ENCODE measurements at places on chromosomes 1 and 21.

- no peak for DNase-seq
These were observed 19.1 kb upstream of the AVPR1B start for GRCh38 chr1:206136241-206136640.

DNA sequence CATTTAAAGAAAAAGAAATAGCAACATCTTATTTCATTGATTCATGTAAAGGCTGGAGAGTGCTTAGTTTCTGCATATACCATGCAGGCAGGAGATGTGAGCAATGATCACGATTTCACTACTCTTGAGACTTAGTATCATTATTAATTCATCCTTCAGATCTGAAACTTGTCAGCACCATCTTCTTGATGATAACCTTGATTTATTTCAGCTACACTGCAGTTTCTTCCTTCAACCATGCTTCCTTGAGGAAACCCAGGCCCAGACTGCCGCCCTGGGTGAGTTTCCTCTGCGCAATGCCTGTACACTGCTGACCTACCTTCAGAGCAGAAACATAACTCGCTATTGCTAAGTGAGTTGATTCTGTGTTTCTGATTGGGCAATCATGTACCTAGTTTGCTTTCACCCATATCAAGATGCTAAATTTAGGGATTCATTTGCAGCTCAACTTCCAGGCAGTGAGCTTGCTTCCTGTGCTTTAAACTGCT is 13.5 kb upstream of the BCL10 start:
- no peak for DNase-seq

GRCh38 chr1:1051127-1051810 is 22.8 kb downstream of the RNF223 start:
- DNase-seq, result no peak

- DNase-seq, result no peak
These were observed 29.2 kb downstream of the POFUT2 start for GRCh38 chr21:45258466-45258865.

DNA sequence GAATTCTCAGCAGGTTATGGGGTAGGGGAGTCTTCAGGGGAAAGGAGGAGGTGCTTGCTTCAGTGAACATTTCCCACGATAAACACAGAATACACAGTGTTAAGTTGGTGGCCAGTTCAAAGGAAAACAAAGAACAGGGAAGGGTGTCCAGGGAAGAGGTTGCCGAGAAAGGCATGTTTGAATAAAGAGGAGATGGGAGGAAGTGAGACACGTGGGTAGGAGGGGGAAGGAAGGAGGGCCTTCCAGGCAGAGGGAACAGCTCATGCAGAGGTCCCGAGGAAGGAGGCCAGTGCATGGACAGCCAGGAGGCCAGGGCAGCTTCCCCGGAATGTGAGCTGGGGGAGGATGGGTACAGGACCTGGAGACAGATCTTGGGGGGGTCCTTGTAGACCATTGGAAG is 130.3 kb upstream of the TMEM51 start:
- DNase-seq, result no peak

GRCh38 chr21:31198575-31198974 is 145.5 kb downstream of the TIAM1 start:
- no peak for DNase-seq

GRCh38 chr1:159653201-159653600 is 61.2 kb downstream of the CRP start:
- DNase-seq, result no peak

- no peak for DNase-seq
These were observed 21.5 kb downstream of the DHCR24 start for GRCh38 chr1:54865238-54866073.

DNA sequence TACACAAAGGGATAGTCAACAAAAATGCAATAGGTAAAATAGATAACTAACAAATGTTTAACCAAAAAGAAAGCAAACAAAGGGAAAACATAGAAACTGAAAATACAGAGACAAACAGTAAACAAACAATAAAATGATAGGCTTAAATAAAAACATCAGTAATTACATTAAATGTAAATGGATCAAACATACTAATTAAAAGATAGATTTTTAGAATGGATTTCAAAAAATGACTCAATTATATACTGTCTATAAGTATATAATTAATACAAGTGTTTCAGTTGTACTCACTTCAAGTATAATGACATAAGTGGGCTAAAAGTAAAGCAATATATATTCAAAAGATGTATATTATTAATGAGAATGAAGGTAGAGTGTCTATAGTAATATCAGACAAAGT is 101.1 kb downstream of the MRPS6 start:
- no peak for DNase-seq

DNA sequence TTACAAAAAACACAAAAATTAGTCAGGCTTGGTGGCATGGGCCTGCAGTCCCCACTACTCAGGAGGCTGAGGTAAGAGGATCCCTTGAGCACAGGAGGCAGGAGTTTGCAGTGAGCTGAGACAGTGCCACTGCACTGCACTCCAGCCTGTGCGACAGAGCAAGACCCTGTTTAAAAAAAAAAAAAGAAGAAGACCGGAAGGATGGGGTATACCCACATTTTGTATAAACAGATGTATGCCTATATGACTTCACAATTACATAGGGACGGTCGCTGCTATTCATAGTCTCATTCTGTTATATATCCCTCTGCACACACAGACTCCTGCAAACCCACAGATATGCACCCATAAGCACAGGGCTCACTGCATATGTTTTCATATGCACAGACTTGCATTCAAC is 12.7 kb downstream of the LCK start:
- DNase-seq, result peak; percentile 50

GRCh38 chr1:92663775-92664174 is 121.1 kb downstream of the EVI5 start:
- no peak for DNase-seq

- DNase-seq, result no peak
These were observed 54.1 kb downstream of the PALMD start for GRCh38 chr1:99700020-99700419.

- no peak for DNase-seq
These were observed 40.1 kb downstream of the SLC2A7 start for GRCh38 chr1:8985915-8986813.

DNA sequence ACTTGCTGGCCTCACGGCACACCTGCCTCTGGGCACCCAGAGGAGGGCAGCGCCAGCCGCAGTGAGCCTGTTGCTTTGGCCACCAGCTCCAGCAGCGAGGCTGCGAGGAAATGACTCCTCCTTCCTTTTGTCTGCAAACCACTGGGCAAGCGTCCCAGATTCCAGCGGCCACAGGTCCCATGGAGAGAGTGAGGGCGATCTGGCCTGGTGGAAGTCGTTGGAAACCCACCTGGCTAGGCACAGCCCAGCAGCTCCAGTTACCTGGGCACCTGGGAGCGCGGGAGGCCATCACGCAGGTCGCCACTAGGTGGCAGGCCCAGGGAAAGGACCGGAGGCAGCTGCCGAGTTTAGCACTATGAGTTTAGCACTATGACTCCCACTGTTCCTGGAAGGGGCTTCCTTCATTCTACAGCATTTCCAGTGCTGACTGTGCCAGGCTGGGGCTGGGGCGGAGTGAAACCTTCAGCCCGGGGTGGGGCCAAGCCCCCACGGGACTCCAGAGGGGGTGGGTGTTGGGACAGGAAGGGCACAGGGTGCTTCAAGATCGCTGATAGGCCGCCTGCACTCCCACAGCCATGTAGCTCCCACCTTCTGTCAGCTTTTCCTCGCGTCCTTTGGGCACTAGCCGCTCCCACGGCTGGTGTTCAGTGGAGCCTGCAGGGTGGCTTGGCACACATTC is 1.1 kb upstream of the ESPN start:
- peak; percentile 73 for DNase-seq

GRCh38 chr1:40143891-40144575 is 17.2 kb upstream of the RLF start:
- DNase-seq, result peak; percentile 44

DNA sequence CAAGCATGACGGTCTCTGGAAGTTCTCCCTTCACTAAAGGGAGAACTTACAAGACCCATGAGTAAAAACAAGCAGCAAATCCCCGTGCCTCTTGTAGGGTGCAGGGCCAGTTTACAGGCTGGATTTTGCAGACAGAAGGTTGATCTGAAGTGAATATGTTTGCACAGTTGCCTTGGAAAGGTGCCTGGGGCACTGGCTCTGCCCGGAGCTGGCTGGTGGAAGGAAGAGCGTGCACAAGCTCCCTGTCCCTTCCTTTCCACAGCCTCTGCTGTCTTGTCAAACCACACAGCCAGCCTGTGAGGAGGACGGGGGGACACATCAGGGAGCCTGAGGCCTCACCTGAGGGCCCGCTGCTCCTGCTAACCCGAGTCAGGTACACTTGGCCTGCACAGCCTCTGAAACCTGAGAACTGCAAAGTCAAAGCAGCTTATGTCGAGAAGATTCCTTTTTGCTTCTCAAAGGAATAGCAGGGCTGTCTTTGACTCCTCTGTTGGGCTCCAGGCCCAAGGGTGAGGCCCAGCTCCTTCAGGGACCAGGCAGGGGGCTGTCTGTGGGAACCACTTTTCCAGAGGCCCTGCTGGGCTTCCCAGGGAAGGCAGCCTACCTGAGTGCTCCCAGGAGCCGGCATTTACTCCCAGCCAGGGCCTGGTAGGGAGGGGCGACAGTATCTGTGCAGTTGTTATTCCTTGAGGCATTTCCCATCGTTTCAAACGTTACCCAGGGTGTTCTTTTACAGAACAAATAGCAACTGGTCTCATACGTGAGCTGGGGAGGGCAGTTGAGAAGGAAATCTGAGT is 251.5 kb downstream of the SIPA1L2 start:
- DNase-seq, result no peak

DNA sequence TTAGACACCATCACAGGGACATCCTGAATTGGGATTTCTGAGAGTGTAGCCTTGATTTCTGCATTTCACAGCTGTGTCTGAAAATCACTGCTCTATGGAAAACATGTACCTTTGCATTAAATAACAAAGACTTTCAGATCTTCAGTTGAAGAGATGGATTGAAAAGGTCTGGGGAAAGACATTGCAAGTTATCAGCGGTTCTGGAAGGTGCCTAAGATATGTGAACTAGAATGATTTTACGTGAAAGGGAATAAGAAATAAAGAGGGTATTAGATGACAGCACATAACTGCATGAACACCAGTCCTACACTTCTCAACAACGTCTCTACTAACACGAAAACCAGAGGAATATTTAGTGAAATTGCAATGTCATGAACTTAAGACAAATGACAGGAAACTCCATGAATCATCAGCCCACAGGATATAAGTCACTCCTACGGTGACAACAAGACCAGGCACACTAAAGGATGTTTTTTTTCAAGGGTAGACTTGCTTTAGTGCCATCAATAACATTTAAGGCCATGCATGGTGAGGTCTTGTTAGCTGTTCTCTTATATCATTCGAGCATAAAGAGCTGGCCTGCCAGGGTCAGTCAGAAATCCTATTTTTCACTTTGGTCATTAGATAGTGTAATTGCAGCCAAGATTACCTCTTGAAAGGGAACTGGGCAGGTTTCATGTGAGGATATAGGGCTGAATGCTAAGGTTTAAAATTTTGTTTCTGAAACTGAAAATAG is 283.1 kb downstream of the GRIK1 start:
- DNase-seq, result no peak

DNA sequence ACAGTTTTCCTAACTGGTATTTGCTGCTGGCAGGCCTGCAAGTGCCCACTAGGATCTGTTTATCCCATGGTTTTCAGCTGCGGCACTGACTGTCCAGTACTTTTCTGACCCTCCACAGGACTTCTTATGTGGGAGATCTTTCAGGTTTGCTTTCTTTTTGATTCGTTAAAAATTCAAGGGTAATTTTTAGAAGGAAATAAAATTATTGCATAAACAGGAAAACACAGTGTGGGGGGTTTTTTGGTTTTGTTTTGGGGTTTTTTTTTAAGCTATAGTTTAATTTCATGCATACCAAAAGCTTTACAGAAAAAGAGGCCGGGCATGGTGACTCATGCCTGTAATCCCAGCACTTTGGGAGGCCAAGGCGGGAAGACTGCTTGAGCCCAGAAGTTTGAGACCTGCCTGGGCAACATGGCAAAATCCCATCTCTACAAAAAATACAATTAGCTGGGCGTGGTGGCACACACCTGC is 3.6 kb downstream of the NIBAN1 start:
- DNase-seq, result no peak

DNA sequence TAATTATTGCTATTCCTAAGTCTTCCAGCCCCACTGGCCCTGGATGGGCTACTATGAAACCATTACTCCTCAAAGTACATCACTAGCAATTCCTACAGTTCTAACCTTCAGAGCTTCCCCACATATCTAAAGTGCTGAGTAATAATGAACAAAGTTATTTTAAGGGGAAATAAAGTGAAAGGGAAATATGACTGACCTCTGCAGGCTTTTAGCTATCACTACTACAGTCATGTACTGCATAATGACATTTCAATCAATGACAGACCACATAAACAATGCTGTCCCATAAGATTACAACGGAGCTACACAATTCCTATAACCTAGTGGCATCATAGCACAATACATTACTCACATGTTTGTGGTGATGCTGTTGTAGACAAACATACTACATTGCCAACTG is 32.5 kb upstream of the ASPM start:
- DNase-seq, result no peak

GRCh38 chr1:89312572-89312971 is 39.9 kb upstream of the GBP5 start:
- no peak for DNase-seq

- no peak for DNase-seq
These were observed 25.5 kb upstream of the ZNF496 start for GRCh38 chr1:247357052-247357780.

- DNase-seq, result no peak
These were observed 26.2 kb downstream of the ZMYND12 start for GRCh38 chr1:42429603-42430002.

DNA sequence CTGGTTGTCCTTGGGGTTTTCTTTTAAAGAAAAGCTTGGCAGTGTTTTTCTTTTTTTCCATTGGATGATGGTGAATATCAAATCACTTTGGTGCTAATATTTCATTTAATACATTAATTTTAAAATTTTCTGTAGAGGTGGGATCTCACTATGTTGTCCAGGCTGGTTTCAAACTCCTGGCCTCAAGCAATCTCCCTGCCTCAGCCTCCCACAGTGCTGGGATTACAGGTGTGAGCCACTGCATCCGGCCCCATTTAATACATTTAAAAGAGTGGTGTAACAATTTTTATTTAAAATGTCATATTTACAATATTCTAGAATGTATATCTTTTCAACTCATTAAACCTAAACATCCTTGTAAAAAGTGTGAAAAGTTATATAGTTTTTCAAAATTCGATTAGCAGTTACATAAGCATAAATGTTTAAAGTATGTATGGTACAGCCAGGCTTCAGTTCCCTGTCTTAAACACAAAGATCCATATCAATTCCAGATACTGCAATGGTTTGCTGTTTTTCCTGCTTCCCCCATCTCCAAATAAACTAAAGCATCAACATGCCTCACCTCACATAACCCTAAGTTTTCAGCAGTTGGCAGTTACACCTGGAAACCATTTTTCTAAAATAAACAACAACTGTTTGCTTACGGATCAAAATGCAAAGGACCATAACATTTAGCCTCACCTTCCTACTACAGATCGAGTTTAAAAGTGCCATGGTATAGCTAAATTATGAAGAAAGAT is 8.9 kb upstream of the LGALS8 start:
- DNase-seq, result no peak

DNA sequence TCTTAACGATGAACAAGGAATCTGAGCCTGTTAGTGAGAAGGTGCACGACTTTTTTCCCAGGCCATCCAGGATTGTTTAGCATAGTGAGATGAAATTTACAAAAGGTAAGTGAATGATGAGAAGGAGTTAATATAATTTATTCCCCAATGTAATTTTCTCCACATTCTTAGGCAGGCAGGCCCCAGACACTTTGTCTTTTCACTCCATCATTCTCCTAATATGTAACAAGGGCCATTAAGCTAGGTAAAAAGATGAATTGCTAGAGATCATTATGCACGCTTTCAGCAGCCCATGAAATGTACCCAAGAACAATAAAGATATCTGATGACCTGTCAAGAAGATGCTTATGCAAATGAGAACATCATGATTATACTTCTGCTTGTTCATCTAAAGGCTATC is 24.1 kb downstream of the NIBAN1 start:
- no peak for DNase-seq

- DNase-seq, result no peak
These were observed 139.5 kb downstream of the ZZZ3 start for GRCh38 chr1:77542813-77543420.

Measured in CD8-positive, alpha-beta memory T cell (primary cell).